Activated CD8-positive, alpha-beta T cell treated with anti-CD3 and anti-CD28 coated beads for 36 hours (primary cell): ENCODE measurements at places on chromosomes 6 and 20. TPM values are rescaled to one million over a fixed set of nuclear protein-coding genes. Genes with fewer than 3 reads are reported as not detected.

GRCh38 chr6:120055071-120055470 lies 705.5 kb upstream of the MAN1A1 start:
- H3K27ac ChIP-seq = no peak overlapping the region
- H3K4me1 ChIP-seq = no peaks in the 10 kb centered on the region
- DNase-seq = no peak
- H3K4me3 ChIP-seq = no peak overlapping the region
- H3K27me3 ChIP-seq = no peaks in the 10 kb centered on the region

DNA sequence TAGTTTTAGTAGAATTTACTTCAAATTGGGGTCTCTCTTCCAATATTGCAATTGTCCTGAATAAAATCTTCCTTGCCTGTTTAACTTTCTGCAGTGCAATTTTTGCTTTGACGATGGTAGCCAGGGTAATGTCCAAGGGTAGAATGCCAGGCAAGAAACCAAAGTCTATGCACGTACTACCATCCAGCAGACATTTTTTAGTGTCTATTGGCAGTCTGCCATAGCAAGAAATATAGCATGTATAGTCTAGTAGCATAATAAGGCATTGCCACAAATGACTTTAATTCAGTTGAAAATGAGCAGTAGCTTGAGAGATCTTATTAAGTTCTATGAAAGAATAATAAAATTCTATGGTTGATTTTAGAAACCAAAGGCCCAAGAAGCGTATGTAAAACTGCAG lies 62.3 kb upstream of the KCNQ5 start:
- H3K4me3 ChIP-seq = no peak overlapping the region
- no peak for DNase-seq
- H3K4me1 ChIP-seq = no peaks in the 10 kb centered on the region
- no peaks in the 10 kb centered on the region for H3K36me3 ChIP-seq
- no peak overlapping the region for H3K27ac ChIP-seq

SIRPB1 gene
- total RNA-seq = 0.92 TPM

WFDC10B gene
- not detected for total RNA-seq

GRCh38 chr6:18154507-18155149 lies at the start of gene TPMT:
Gene TPMT, minus strand, starts transcription at chr6:18155077. Its CDS starts 5,950 bp downstream, at chr6:18149127.
- peak within 1 kb of the TSS; percentile 93 for H3K27ac ChIP-seq
- peak within 1 kb of the TSS; percentile 96 for H3K4me3 ChIP-seq
- H3K4me1 ChIP-seq = peaks cover 27% of the 10 kb centered on the region

DNA sequence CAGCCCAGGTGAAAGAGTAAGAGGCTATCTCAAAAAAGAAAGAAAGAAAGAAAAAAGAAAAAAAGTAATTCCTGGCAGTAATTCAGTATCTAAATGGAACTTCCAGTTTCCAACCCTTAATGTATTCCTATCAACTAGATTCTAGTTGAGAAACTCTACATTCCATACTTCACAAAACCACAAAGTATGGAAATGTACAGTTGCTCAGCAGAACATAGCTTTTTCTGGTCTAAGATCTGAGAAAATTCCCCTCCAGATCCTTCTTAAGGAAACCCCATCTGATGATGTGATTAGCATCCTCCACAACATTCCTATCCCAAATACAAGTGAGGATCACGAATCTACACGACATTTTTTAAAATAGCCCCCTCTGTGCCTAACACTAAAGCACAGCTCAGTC lies 3.6 kb downstream of the ARMH2 start:
- H3K4me1 ChIP-seq = peaks cover 30% of the 10 kb centered on the region
- no peaks in the 10 kb centered on the region for H3K36me3 ChIP-seq
- DNase-seq = no peak
- H3K27me3 ChIP-seq = no peaks in the 10 kb centered on the region
- no peak overlapping the region for H3K4me3 ChIP-seq

TMEM200A gene
- 0.20 TPM for total RNA-seq
